ENCODE measurements at places on chromosomes 1 and 21.

GRCh38 chr21:33383056-33383888 is 19.9 kb upstream of the IFNGR2 start:
- peak; percentile 45 for DNase-seq

DNA sequence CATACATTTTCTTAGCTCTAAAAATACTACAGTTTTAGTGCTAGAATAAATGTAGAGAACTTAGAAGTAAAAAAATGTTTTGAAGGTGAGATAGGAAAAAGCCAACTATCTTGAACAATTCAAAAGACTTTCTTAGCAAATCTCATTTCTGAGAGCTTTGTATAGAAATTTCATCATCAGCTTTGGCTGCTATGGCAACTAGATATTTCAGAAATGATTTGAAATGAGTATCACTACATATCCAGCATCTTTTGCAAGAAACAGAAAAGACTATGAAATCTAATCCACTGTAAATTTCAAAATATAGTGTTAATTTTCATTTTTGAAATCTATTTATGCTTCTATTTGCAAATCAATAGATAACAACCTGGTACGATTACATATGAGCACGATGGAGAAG is 57.7 kb downstream of the RGS7 start:
- no peak for DNase-seq

GRCh38 chr1:110004583-110004982 is 20.0 kb downstream of the AHCYL1 start:
- no peak for DNase-seq

DNA sequence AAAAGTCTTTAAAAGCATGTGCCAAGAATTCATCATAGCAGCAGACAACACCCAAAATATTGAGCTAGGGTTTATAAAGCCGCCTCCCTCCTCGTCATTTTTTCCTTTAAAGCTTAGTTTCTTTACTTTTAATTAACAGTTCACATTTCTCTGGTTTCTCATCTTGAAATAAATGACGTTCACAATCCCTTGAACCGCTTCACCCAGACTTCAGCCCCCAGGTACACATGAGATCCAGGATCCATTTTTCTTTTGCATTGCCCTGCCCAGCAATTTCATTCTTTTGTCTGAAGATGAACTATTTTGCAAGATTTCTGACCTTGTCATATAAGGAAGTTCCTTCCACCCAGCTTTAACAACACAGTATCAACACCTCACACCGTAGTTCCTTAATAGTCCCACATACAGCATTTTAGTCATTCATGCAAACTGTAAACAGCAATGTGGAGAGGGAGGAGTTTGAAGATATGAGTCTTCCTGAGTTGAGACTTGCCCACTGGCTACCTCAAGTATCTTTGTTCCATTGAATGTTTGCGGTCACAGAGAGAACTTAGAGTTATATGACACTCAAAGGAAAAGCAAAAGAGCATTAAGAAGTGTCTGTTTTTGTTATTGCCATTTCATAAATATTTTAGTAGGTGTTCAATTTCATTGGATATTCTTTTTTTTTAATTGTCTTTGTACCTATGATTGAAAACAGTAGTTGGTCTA is 35.3 kb upstream of the CACYBP start:
- DNase-seq: no peak

DNA sequence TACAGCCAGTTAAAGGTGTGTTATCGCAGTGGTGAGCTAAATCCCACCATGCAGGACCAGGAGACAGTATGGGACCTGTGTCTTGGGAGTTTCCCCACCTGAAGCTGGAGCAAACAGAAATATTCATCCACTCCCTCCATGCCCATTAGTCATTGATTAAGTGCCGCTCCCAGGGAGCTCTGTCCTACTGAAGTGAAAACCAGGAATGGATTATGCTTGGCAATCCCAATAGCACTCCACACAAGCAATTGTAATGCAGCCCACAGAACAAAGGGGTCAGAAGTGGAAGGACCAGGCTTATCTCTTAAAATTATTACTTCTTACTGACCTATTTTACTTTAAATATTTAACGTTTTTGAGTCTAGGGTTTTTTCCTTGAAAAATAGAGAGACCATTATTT is 1005.4 kb downstream of the ADGRL2 start:
- no peak for DNase-seq

GRCh38 chr21:31088474-31088751 is 50.1 kb upstream of the KRTAP19-8 start:
- no peak for DNase-seq

- DNase-seq: no peak
These were observed 378.0 kb upstream of the PRMT6 start for GRCh38 chr1:106678279-106679050.

DNA sequence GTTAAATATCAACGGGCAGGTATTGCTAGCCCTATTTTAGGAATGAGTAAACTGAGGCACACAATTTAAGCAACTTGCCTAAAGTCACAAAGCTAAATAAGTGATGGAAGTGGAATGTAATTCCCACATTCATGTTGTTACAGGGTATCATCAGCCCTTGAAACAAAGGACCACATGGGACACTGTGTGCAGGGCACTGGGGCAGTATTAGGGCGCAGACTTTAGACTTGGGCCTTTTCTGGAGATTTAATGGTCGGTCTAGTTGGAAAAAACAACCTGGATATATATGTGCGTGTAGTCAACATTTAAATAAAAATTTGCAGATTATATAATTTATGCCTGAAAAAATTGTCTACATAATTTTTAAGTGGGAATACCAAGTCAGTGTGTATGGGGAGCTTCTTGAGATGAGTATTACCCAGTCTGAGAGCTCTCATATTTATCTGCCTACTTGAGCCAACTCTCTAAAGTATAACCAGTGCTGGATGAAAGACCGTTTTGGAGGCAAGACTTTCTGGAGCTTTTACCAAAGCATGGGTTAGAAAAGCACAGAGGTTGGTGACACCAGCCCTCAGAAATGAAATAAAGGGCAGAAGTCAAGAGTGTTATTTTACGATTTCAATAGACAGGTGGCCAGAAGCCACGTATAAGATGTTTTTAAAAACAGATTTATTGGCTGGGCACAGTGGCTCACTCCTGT is 1.6 kb downstream of the KDM1A start:
- no peak for DNase-seq

- no peak for DNase-seq
These were observed 23.3 kb upstream of the ACBD6 start for GRCh38 chr1:180525715-180526039.

- DNase-seq: no peak
These were observed 7.7 kb upstream of the GNG4 start for GRCh38 chr1:235657269-235657668.

Data from GM12892 (cell line).